ENCODE measurements at places on chromosomes 2 and 18.

DNA sequence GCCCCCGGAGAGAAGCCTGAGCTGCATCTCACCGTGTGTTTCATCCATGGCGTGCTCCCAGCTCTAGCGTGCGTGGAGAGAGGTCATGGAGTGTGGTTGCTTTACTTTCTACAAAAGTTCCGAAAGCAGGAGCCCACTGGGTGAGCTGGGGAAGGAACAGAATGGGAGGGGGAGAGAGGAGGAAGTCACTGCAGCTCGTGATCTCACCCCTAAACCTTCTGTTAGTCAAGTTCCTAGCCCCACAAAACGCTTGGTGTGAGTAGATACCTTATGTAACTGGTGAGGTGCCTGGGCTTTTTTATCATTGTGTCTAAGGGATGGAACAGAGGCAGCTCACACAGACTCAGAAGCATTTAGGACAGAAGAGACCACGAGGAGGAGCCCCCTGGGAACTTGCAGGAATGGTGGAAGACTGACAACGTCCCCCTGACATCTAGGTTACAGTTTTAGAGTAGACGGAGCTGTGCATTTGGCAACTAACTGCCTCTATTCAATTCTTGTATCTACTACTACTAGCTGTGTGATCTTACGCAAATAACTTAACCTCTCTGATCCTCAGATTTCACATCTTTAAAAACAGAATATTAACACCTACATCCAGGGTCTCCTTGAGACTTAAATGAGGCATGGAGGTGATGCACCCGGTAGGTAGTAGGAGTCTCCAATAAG lies 123.3 kb downstream of the ARL4C start:
- DNase-seq, result no peak

DNA sequence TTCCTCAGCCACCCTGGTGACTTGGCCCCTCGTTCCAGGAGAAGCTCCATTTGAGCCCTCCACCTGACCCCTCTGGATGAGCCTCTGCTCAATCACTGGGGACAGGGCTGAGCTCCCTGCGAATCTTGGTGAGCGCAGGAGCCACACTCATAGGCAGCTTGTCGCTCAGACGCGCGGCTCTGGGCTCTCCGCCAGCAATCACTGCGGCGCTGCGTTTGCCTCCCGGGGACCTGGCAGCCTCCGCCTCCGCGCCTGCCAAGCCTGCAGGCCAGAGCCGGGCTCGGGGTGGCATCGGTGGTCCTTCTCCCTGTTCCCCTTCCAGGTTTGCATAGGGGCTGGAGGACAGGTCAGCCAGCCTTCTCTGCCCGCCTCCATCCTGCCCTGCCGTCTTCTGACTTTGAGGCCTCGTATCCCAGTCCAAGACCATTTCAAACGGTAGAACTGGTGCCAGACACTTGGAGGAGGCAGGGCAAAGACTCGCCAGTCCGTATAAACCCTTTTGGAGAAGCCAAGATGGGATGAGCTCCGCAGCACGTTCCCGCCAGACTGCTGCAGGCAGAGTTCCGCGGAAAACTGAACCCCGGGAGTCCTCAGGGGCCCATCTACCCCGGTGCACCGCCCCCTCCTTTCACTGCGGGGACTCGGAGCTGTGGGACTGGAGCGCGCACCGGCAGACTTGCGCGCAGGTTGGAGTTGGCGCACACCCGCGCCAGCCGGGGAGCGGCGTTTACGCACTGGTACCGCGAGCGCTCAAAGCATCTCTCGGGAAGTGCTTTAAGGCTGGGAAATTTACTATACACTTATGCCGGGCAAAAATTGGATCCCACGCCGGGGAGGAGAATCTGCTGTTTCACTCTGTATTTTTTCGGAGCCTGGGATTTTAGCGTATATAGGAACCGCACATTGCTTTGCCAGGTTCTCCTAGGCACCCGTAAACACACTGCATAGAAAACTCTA lies 1.1 kb upstream of the TACR1 start:
- DNase-seq, result no peak

- DNase-seq, result no peak
Observed at GRCh38 chr2:211049321-211050018, 493.1 kb downstream of the CPS1 start.

- no peak for DNase-seq
Observed at GRCh38 chr2:113979191-113980128, 89.6 kb downstream of the ACTR3 start.

DNA sequence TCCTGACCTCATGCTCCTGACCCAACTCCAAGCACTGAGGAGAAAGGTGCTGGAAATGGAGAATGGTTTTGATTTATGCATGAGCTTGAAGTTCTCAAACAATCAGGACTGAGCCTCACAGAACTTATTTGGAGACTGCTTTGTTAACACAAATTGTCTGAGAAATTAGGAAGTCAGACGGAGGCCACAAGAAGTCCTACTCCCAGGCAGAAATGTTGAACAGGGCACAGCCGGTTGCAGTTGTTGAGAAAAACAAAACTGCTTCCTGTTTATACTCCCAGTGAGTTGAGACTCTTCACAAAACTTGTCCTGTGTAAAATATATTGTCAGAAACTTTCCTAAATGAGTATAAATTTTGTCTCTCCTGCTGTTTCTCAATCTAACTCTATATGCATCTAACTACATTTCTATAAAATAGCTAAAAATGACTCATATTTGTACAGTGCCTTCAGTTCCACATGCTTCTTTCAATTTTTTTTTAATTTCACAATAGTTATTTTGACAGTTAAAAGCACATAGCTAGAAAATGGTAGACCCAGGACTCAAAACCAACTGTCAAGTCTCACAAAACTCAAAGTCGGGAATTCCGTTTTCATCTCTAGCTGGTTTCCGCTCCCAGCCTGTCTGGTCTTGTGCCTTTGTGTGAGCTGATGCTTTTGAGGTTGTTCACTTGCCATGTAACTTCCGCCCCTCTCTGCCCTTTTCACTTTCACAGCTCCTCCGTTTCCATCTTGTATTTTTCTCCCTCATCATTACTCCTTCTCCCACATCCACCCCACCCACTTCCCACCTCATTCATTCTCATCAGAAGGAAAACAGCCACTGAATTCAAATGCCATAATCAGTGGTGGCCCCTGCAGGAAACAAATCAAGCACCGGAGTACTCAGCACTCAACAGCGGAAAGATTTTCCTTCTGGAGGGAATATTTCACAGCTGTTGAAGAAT lies 215.0 kb downstream of the SUCLG1 start:
- no peak for DNase-seq

GRCh38 chr2:190343089-190343535 lies 277 bp upstream of the INPP1 start:
- DNase-seq, result no peak

- no peak for DNase-seq
Observed at GRCh38 chr2:165558832-165559231, 89.3 kb downstream of the CSRNP3 start.

DNA sequence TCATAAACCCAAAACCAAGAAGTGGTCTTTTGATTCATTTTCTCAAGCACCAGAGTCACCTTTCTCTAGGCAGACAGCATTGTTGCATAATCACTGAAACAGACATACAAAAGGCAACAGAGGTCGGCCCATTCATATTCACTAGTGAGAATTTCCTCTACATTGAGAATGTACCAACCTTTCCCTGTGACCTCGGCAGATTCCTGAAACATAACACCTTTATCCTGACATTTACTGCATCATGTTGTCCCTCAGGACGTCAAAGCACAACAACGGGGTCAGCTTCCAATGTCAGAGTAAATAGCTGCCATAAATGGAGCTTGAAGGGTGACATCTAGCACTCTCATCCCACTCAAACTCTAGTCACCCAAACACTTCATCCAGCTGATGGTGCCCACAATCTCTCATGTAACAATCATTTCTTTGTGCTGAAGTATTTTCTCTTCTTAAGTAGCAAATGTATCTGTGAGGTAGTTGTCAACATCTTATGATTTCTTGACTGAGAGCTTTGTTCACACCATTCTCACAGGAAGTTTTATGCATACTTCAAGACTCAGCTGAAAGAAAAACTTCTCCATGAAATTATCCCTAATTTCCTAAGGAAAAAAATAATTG lies 802.6 kb upstream of the CHAC2 start:
- no peak for DNase-seq

GRCh38 chr2:190352668-190353536 lies 9.5 kb downstream of the INPP1 start:
- no peak for DNase-seq

DNA sequence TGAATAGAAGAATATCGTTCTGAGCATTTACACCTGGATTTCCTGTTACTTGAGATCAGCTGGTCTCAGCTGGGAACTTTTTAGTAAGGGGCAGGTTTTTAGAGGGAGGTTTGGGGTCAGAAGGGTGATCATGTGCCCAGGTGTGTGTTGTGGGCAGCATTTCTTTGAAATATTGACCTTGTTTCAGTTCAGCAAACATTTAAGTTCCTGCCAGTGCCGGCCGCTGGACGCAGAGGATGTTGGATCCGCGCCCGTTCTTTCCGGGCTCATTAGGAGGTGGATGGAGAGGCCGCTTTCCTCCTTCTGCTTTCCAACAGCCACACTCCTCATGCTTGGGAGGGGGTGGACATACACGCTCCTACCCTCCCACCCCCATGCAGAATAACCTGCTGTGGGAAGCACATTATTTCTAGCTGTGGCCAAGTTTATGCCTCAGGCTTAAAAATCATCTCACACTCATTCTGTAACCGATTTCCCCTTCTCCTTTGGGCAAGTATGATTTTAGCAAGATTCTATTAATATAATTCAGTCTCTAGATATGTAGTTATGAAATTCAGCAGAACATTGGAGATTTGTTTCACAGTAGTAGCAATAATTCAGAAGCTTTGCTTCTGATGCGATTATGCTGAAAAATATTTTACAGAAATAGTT lies 131.4 kb downstream of the ZNF236 start:
- DNase-seq, result no peak

DNA sequence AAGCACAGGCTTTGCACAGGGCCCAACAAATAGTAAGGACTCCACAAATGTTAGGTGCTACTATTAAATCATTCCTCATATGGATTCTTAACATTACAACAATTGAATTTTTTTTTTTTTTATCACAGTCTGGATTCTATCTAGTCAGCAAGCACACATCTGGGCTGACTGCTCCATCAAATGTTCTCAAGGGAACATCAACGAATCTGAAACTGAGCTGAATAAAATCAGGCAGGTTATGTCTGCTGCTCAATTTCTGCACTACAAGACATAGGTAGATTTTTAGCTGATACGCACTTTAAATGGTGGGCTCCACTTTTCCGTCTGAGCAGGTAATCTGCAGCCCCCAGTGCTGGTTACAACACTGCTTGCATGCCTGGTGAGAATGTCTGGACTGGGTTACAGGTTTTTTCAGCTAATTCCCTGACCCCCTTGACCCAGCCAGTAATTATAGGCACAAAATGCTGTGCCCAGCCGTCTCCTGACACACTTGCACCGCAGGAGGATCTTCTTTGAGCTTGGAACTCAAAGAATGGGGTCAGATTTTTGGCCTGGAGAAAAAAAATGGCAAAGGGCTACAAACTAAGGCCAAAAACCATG lies 44.6 kb downstream of the ADD2 start:
- DNase-seq, result no peak

DNA sequence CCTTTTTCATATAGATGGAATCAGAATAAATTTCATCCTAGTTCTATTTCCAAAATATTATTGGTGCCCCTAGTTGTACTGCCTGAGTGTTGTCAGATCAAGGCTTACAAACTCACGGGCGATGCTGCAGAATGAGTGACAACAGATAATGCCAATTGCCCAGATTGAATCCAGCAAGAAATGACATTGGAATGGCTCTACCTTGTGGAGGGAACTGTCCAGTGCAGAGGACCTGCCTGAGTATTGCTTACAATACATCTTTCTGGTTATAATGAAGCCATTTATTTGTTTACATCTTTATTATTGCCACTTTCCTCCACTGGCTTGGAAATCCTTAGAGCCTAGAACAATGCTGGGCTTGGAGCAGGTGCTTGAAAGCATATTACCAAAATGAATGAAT lies 7.8 kb upstream of the IL1R2 start:
- no peak for DNase-seq

- no peak for DNase-seq
Observed at GRCh38 chr2:241983571-241984270, 114.2 kb downstream of the RTP5 start.

GRCh38 chr2:236051806-236052205 lies 116.4 kb downstream of the GBX2 start:
- no peak for DNase-seq

- DNase-seq, result no peak
Observed at GRCh38 chr2:236568068-236568921, 1.3 kb upstream of the ACKR3 start.

- DNase-seq, result no peak
Observed at GRCh38 chr2:96083989-96084857, 32.1 kb downstream of the ADRA2B start.

- no peak for DNase-seq
Observed at GRCh38 chr2:159713631-159714246, 1.4 kb downstream of the MARCHF7 start.

- no peak for DNase-seq
Observed at GRCh38 chr2:129133692-129134641, 815.3 kb upstream of the HS6ST1 start.

- DNase-seq, result no peak
Observed at GRCh38 chr2:2333076-2333475, 2.0 kb upstream of the MYT1L start.

- DNase-seq, result no peak
Observed at GRCh38 chr2:134333646-134334189, 79.8 kb downstream of the MGAT5 start.

DNA sequence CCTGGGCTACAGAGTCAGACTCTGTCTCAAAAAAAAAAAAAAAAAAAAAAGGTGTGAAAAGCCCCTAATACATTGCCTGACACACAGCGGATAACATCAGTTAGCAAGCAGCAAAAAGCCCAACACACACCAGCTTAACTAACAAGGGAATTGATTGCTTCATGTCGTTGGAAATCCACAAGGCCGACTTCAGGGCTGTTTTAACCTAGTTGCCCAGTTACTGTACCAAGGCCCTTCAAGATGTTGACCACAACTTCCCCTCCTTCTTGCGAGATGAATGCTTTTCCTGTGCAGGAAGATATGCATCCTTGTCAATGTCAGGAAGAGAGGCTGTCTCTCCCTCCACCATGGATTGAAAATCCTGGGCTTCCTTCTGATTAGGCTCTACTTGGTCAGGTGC lies 202.9 kb downstream of the MIB1 start:
- DNase-seq, result no peak

DNA sequence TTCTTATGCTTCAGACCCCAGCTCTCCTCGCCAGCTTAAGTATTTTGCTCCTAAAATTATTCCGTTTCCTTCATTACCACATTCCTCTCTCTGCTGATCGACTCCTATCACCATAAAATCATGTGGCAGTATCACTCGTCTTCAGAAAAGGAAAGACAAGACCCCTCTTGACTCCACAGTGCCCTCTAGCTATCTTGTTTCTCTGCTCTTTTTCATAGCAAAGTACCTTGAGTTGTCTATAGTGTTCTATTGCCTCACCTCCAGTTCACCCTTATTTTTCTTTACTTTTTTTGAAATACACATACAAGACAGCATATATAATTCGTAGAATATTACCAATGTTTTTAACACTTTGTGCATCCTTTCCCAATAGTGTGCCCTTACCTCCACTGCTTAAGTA lies 273.2 kb upstream of the SIX3 start:
- DNase-seq, result no peak

DNA sequence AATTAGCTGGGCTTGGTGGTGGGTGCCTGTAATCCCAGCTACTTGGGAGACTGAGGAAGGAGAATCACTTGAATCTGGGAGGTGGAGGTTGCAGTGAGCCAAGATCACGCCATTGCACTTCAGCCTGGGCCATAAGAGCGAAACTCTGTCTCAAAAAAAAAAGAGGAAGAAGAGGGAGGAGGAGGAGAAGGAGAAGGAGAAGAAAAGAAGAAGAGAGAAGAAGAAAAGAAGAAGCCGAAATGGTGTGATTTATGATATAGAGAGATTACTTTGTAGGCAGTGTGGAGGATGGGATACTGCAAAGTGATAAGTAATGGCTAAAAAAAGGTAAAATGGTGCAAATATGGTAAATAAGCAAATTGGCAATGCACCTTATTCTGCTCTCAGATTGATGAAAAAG lies 25.1 kb downstream of the THNSL2 start:
- no peak for DNase-seq

Data from CD4-positive, alpha-beta T cell treated with Interleukin-4 for 4 hours (primary cell).